ENCODE measurements at places on chromosomes 1 and 21. TPM values are rescaled to one million over a fixed set of nuclear protein-coding genes. Genes with fewer than 3 reads are reported as not detected.

- no peak for DNase-seq
These were observed 223.2 kb downstream of the TNR start for GRCh38 chr1:175520186-175520585.

DNA sequence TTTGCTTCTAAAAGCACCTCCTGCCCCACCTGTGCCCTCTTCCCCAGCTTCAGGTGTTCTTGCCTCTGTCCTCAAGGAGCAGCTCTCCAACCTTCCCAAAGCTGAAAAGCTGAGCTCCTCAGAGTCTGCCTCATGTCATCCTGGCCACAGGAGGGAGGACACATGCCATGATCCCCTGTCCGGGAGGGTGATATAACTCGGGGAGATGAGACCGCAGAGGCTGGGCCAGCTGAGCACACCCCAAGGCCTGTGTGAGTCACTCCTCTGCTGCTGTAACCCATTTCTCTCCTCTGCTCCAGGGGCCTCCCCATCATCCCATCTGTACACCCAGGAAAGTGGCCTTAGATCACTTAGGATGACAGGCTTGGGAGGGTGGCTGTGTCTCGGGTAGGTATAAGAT, 49.8 kb downstream of the EPHB2 start:
- no peak for DNase-seq

DNA sequence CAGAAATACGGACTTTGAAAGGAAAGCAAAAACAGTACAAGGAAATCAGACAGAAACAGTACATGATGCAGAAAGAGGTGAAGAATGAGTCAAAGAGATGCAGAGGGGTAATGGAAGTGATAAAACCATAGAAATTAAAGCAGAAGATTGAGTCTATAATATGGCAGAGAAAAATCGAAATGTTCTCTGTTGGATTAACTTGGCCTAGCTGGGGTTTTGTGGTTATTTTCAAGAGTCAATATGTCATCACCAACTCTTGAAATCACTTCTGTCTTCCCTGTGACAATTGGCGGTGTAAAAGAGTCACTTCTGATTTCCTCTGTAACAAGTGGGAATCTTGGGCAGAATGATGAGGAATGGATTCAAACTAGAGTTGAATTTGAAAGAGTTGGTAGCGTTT, 7.4 kb downstream of the YTHDF2 start:
- no peak for DNase-seq

The NBPF4 gene
- total RNA-seq = not detected

GRCh38 chr1:173479649-173480048, 2.5 kb downstream of the PRDX6 start:
- DNase-seq = no peak

The BOLA1 gene
- 20.4 TPM for total RNA-seq

The NBPF19 gene
- total RNA-seq = 11.6 TPM

The ZFP69 gene
- not detected for total RNA-seq

GRCh38 chr1:43315481-43315880, 14.7 kb downstream of the TIE1 start:
- no peak for DNase-seq

The LCE1F gene
- not detected for total RNA-seq

GRCh38 chr1:44235808-44236207, 22.5 kb downstream of the DMAP1 start:
- no peak for DNase-seq

The KCNJ9 gene
- total RNA-seq = 0.05 TPM

- peak; percentile 23 for DNase-seq
These were observed 28.7 kb downstream of the RSPH1 start for GRCh38 chr21:42467140-42467983.

The LCA5L gene
- 1.9 TPM for total RNA-seq

DNA sequence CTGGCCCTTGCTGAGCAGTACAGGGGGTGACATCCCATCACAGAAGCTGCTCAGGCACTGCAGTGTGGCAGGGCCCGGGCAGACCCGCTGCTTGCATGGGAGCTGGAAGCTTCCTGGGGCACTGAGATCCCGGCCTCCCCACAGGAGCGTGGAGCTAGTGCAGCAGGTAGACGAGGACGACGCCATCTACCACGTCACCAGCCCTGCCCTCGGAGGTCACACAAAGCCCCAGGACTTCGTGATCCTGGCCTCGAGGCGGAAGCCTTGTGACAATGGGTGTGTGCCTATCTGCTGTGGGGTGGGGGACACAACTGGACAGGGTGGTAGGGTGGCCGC, 16.4 kb downstream of the FAM151A start:
- no peak for DNase-seq

The TMPRSS15 gene
- not detected for total RNA-seq

The PLEKHA6 gene
- total RNA-seq = 13.1 TPM

The CYP4A22 gene
- not detected for total RNA-seq

GRCh38 chr21:42215942-42216725, 2.8 kb upstream of the ABCG1 start:
- DNase-seq = no peak

DNA sequence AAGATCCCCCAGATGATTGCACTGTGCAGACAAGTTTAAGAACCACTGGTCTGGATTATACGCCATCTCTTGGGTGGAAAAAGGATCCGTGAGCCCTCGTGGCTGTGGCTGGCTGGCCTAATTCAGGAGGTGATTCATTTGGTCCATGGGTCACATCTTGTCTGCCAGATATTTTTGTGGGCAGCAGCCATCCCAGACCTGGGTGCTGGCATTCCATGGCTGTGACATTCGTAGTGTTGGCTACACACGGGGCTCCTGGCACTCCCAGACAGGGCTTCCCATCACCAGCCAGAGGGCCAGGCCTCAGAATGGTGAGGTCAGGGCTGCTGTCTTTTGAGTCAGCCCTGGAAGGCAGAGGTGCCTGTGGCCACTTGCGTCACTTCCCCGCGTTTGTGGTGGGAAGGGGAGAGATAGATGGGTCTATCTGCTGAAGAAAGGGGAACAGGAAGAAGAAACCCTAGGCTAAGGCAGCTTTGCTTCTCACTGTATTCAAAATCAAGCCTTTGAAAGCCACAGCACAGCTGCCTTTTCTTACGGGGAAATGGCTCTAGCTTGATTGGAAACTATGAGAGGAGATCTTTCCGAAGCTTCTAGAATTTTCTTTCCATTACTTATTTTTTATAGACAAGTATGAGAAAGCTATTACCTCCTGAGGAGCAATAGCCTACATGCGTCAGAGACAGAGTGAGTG, 32.4 kb downstream of the EIF2D start:
- DNase-seq = no peak

Data from HCT116 (cell line).